ENCODE measurements at places on chromosomes 16 and 17.

DNA sequence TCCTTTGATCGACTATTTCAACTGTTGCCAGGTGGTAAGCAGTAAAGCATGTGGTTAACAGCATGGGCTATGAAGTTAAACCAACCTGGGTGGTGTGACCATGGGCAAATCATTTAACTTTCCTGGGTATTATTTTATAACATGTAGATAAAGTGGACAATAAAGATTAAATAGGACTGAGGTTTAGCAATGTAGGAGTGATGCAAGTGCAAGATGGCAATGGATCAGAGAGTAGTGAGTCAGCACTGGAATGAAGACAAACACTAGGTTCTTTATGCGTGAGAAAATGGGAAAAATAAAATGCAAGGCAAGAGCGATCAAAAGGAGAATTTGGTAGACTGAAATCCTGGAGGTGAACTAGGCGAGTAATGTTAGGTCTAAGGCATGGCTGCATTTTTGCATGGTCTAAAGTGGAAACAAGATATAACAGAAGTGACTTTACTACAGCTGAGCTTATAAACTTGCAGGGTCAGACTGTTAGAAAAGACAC lies 222.4 kb upstream of the AXIN2 start:
- DNase-seq, result peak; percentile 55

- no peak for DNase-seq
Measured at GRCh38 chr17:70099884-70100283, 24.9 kb downstream of the KCNJ16 start.

DNA sequence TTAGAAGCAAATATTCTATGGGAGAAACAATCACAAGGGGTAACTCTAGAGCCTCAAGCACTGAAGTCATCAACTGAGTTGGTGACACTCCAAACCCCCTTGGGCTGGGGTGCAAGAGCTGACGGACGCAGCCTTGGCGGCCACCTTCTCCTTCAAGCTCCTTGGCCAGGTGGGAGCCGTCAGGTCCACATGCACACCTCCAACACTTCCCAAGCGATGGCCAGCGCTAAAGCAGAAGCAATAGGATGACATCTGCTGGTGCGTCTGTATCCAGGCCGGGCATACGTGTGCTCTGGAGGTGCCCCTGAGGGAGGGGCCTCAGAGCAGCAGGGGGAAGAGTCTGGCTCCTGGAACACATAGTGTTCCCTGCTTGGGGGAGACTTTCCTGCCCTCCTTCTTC lies 12.2 kb upstream of the FOXJ1 start:
- DNase-seq, result no peak

DNA sequence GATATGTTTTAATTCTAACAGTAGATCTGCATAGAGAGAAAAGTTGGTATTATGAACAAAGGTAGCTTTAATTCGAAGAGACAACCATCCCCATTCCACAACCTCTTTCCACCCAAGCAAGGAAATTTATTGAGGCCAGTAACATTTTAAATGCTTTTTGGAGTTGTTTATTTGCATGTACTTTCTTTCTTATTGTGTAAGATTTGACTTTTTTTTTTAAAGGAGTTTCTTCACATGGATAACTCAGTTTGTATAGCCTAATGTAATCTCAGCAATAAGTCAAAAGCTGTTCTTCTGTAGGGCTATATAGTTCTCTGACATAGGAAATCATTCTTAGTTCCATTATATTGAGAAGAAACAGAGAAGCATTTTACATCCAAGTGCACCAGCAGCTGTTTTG lies 163.3 kb downstream of the PRKCA start:
- no peak for DNase-seq

GRCh38 chr17:7755095-7755890 lies 37.7 kb downstream of the DNAH2 start:
- DNase-seq, result no peak

DNA sequence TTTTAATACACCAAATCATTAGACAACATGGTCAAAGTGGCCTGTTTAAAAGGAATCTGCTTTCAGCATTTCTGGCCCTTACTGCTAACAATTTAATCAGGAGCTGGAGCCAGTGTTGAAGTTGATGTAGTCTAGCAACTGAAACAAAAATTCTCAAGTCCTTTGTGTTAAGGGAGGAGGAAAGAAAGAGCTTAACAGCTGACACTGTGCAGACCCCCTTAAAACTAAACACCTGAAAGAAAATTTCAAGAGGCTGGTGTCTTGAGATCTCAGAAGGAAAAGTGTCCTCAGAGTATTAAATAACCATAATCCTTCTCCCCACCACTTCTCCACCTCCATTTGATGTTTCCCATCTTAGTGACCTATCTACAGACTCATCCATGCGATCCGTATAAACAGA lies 232.1 kb downstream of the FTO start:
- DNase-seq, result no peak

- DNase-seq, result no peak
Measured at GRCh38 chr17:77318491-77319210, 177.9 kb downstream of the SEC14L1 start.

- DNase-seq, result no peak
Measured at GRCh38 chr17:17860766-17861107, 24.0 kb upstream of the SREBF1 start.

DNA sequence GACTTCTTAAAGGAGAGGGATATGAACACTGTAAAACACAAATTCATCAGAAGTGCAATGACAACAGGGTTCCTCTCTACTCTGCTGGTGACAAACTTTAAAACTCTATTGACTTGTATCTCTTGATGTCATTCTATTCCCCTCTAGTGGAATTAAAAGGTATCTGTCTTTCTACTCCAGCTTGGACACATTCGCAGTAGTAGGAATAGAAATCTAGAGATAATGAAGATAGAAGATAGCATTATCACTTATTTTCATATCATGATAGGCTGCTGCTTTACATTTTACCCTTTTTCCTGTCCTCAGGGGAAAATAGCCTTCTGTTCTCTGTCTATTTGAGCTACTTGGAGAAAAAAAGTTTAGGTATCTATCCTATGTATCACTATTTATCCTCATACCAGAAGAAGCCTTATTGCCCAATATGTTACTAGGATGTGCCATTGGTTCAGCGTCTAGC lies 209.6 kb upstream of the CACNG5 start:
- DNase-seq, result peak; percentile 53

DNA sequence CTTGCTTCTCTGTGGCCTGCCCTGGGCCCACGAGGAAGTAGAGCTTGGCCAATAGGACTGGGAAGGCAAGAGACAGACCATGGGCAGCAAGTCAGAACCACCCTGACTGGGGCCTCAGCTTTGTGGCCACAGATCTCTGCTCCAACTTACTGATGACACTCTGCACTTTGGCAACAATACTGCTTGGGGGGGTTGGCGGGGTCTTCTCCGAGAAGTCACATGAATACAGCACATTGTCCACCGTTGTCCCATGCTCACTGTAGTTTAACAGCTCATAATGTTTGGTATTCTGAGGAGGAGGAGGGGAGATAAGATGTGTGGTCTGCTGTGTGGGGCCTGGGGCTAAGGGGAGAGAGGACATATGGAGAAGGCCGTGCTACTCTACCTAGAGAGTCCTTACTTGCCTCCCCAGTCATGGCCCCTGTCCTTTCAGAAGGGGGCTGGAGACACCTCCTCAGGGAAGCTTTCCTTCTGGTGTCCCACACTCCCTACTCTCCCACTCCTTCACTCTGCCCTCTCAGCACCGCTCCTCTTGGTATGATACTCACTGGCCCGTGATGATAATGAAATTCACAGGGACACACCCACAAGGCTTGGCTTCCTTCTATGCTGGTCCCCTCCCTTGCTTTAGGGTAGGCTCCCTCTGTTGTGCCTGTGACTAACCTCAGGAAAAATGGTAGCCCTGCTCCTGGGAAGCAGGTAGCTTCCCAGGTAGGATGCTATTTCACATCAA lies 4.0 kb upstream of the DHRS13 start:
- DNase-seq, result no peak

DNA sequence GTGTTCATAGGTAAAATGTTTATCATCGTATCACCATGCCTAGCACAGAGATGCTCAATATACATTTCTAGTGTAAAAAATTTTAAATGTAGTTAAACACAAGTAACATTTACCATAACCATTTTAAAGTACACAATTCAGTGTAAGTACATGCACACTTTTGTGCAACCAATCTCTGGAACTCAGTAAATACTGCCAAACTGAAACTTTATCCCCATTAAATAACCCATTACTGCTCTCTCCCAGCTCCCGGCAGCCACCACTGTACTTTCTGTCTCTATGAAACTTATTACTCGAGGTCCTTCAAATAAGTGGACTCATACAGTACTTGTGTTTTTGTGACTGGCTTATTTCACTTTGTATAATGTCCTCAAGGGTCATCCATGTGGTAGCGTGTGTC lies 29.0 kb downstream of the RMI2 start:
- DNase-seq, result no peak

GRCh38 chr17:29982991-29983653 lies 41.7 kb downstream of the EFCAB5 start:
- no peak for DNase-seq

- no peak for DNase-seq
Measured at GRCh38 chr17:6104956-6105648, 34.9 kb downstream of the WSCD1 start.

- peak; percentile 46 for DNase-seq
Measured at GRCh38 chr16:13378151-13378550, 476.8 kb downstream of the SHISA9 start.

GRCh38 chr17:75433218-75433783 lies 23.1 kb upstream of the TMEM94 start:
- no peak for DNase-seq

DNA sequence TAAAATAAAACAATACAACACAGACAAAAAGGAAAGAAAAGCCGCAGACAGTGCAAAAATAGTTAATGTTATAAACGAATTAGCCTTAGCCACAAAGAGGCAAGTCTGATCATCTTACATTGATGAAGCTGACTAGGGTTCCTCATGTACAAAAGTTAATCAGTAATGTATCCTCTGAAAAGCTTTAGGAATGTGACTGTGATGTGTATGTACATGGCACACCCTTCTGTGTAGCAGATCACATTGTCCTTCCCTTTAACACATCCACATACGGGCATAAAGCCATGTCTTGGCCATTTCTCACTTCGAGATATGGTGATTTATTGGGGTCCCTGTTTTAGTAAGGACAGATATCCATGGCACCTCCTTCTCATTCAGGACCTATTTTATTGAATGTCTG lies 1327.5 kb upstream of the CDH8 start:
- no peak for DNase-seq

GRCh38 chr17:3886776-3887175 lies 6.1 kb downstream of the CAMKK1 start:
- no peak for DNase-seq

DNA sequence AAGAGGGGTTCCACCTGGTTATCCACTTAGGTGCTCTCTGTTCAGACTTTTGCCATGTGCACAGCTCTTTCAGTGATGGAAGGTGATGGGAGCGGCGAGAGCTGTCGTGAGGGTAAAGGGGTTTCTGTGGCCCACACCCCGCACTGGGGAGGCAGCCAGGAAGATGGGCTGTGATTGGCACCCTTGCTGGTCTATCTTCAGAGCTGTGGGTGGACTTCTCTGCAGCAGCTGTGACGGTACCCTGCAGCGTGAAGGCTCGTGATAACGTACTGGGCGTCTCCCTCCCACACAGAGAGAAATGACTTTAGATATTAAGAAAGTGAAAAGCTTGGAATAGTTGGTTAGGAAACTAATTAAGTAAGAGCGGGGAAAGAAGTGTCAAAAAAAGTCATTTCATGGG lies 45.8 kb downstream of the MPRIP start:
- DNase-seq, result no peak

DNA sequence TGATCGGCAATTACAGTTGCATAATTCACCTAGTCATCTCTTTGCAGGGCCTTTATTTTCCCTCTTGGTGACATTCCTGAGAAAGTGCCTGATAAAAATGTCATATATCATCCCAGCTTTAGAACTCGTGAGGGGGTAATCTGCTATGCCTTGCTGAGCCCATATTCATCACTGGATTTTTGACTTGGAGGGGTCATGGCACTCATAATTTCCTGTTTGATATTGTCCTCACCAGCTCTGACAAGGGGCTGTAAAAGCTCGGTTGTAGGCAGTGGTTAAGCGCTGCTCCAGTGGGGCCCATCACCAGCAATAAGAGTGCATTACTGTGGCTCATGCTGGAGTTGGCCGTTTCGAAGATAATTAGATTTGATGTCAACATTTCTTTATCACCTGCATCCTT lies 227.3 kb downstream of the IRX3 start:
- DNase-seq, result no peak

DNA sequence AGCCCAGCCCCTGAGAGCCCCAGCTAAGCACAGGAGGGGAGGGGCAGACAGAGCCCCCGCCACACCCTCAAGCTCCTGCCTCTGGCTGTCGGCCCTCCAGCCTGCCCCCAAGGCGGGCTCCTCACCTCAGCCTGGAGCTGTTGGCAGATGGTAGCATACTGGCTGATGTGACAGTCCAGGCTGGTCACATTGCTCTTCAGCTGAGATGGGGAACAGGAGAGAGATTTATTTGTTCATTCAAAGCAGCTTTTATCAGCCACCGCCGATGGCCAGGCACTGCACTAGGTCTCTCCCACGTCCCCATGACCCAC lies 14.8 kb downstream of the KIF18B start:
- no peak for DNase-seq

DNA sequence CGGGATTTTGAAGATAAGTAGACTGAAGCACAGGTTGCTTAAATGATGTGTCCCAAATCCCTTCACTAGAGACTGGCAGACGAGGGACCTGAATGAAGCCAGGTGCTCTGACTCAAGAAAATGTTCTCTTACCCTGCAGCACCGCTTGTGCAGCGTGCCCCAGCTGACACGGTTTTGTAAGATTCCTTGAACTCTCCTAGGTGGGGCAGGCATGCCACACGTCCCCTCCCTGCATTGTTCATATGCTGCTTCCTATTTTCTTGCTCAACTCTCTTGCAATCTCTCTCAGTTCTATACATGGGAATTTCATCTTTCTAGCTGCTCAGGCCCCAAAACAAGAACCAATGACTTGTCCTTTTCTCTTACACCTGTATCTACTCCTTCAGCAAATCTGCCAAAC lies 22.1 kb upstream of the HNF1B start:
- no peak for DNase-seq

DNA sequence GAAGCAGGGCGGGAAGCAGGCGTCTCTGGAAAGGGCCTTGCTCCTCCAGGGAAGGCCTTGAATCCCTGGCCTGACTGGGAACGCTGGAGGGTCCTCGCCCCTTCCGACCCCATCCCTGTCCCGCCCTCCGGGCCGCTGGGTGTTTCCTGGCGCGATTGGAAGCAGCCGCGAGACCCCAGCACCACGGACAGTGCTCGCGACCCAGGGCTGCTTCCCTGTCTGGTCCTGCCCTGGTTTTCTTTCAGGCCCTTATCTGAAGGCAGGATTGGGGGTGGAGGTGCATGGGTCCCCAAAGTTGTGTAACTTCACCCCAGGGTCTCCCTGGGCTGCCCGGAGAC lies 2.1 kb downstream of the MGAT5B start:
- peak; percentile 53 for DNase-seq

- no peak for DNase-seq
Measured at GRCh38 chr16:88484505-88485365, 31.7 kb downstream of the ZFPM1 start.

Measured in urothelium cell line (cell line).